H1 (cell line): ENCODE measurements at places on chromosomes 11 and 22. TPM values are rescaled to one million over a fixed set of nuclear protein-coding genes. Genes with fewer than 3 reads are reported as not detected.

ADM gene
- total RNA-seq, result 92.2 and 94.1 TPM in 2 replicates

MUC5AC gene
- not detected in 2 replicates for total RNA-seq

ANKK1 gene
- not detected in 2 replicates for total RNA-seq

KDM4E gene
- total RNA-seq, result not detected in 2 replicates

PRRG4 gene
- total RNA-seq, result 1.3 and 1.7 TPM in 2 replicates

ZP1 gene
- not detected in 2 replicates for total RNA-seq

RAB39A gene
- total RNA-seq, result 17.9 and 19.1 TPM in 2 replicates

HEPHL1 gene
- total RNA-seq, result 0.09 and 0.19 TPM in 2 replicates

SLC22A6 gene
- total RNA-seq, result not detected in 2 replicates

APLNR gene
- 0.13 TPM in 1 of 2 replicates, not detected in the other for total RNA-seq

TMEM151A gene
- total RNA-seq, result 2.4 and 3.2 TPM in 2 replicates

MRGPRE gene
- not detected in 2 replicates for total RNA-seq

OTOG gene
- 1.5 and 2.4 TPM in 2 replicates for total RNA-seq

RIMBP3B gene
- 0.19 and 0.21 TPM in 2 replicates for total RNA-seq

TRIM51 gene
- not detected in 2 replicates for total RNA-seq

SORL1 gene
- 65.5 and 66.6 TPM in 2 replicates for total RNA-seq

GAL gene
- total RNA-seq, result 233 and 234 TPM in 2 replicates

MYOD1 gene
- not detected in 2 replicates for total RNA-seq

FAT3 gene
- total RNA-seq, result 18.4 and 24.4 TPM in 2 replicates

MYO18B gene
- 0.67 and 0.78 TPM in 2 replicates for total RNA-seq
